Activated T-cell treated with anti-CD3 and anti-CD28 coated beads, Interleukin-2, amount 50 U/mL, for 48 hours (primary cell): ENCODE measurements at places on chromosomes 16 and 17.
A peak's percentile ranks its signal among the peaks of the same experiment; 100 is the strongest.

GRCh38 chr16:83968306-83968851, 335 bp downstream of the NECAB2 start:
- DNase-seq = no peak

GRCh38 chr16:80725566-80726162, 78.7 kb downstream of the CDYL2 start:
- no peak for DNase-seq

GRCh38 chr17:3796822-3797170, 4.2 kb downstream of the ITGAE start:
- no peak for DNase-seq

GRCh38 chr17:8941520-8941919, 24.0 kb downstream of the PIK3R5 start:
- peak; percentile 81 for DNase-seq

DNA sequence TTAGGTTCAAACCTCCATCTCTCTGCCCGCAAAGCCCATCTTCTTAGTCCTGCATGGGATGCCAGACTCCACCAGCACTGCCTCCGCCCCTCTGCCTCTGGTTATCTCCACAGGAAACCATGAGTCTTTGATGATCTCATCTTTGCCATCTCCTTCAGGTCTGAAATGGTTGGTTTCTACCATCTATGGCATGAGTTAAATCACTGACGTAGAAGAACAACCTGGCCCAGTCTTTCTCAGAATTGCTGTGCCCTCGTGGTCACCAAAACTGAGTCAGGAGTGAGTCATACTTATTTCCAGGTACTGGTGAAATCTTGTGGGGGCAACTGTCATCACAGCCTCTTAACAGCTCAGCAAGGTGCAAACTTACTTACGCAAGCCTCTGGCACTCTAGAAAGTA, 468.7 kb upstream of the C16orf82 start:
- DNase-seq = peak; percentile 63

DNA sequence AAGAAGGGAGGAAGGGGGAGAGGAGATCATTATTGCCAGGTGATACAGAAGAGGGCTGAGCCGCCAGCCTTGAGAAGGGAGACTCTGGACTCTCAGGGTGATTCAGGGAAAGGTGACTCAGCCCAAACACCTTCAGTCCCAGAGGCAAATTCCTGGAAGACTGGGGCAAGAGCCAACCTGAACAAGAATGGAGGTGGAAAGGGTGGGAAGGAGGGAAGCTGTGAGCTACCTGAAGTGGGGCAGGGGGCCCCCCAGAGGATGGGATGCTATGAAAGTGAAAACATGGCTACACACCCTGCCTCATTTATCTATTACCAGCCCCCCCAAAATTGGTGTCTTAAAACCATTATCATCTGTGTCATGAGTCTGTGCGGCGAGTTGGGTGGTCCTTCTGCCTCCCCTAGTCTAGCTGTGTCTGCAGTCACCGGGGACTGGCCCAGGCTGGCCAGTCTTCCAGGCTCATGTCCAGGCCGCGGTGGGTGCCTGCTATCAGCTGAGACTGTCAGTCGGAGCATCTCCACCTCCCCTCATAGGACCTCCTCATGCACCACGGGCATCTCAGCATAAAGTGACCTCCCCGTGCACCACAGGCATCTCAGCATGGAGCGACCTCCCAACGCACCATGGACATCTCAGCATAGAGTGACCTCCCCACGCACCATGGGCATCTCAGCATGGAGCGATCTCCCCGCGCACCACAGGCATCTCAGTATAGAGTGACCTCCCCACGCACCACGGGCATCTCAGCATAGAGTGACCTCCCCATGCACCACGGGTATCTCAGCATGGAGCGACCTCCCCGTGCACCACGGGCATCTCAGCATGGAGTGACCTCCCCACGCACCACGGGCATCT, 3.2 kb upstream of the SLC47A2 start:
- no peak for DNase-seq

DNA sequence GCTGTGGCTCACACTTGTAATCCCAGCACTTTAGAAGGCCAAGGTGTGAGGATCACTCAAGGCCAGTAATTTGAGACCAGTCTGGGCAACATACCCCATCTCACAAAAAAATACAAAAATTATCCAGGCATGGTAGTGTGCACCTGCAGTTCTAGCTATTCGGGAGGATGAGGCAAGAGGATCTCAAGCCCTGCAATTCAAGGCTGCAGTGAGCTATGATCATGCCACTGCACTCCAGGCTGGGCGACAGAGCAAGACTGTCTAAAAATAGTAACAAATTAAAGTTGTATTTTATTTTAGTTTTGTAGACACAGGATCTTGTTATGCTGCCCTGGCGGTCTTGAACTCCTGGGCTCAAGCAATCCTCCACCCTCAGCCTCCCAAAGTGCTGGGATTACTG, 18.2 kb downstream of the USP31 start:
- no peak for DNase-seq
